Lower lobe of right lung (tissue), 2 donors: ENCODE measurements at places on chromosomes 5 and 9. TPM values are rescaled to one million over a fixed set of nuclear protein-coding genes. Genes with fewer than 3 reads are reported as not detected.

The TLR4 gene
- 70.1 TPM for total RNA-seq

The KCTD16 gene
- 2.5 TPM for total RNA-seq

The BTNL3 gene
- not detected for total RNA-seq

- H3K36me3 ChIP-seq = no peaks in the 10 kb centered on the region
- H3K27me3 ChIP-seq = no peaks in the 10 kb centered on the region
- H3K27ac ChIP-seq = no peak overlapping the region
These were observed 80.9 kb upstream of the SPOCK1 start for GRCh38 chr5:137580030-137580429.

The PCDHB5 gene
- 1.8 TPM for total RNA-seq

DNA sequence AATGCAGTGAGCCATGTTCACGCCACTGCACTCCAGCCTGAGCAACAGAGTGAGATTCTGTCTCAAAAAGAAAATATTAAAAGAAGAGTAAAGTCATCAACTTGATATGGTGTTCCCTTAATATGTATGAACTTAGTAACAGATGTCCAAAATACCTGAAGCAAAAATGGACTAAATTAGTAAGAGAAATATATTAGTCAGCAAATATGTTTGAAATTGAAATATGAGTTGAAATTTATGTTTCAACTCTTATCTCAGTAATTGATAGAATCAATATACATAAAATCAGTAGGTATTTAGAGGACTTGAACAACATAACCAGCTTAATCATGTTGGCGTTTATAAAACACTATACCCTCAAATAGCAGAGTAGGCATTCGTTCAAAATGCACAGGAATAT is 668.5 kb downstream of the ISL1 start:
- no peaks in the 10 kb centered on the region for H3K4me1 ChIP-seq
- no peaks in the 10 kb centered on the region for H3K36me3 ChIP-seq
- no peak for DNase-seq
- no peak overlapping the region for H3K4me3 ChIP-seq
- H3K27ac ChIP-seq = no peak overlapping the region

The RMRP gene
- 24,340 TPM for total RNA-seq

DNA sequence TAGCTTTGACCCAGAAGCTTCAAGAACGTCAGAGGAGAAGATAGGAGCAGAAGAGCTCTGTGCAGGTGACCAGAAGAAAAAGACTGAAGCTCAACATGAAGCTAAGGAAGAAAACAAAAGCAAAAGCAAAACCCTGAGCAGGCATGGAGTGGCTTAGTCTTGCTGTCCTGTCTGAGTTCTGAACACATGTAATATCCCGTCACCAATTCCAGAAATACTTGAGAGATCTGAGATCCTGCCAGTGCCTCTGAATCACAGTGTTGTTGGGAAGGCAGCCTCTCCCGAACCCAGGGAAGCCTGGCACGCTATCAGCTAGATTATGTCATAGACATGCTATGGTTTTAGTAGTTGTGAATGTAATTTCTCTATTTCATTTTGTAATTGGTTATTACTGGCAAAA is 235.7 kb downstream of the ICE1 start:
- no peak for DNase-seq
- H3K27ac ChIP-seq = no peak overlapping the region
- no peak overlapping the region for H3K4me3 ChIP-seq
- no peaks in the 10 kb centered on the region for H3K36me3 ChIP-seq
- no peaks in the 10 kb centered on the region for H3K27me3 ChIP-seq
- peaks cover 3% of the 10 kb centered on the region for H3K4me1 ChIP-seq

GRCh38 chr5:136811551-136811950 is 446.2 kb upstream of the TRPC7 start:
- no peak for DNase-seq
- H3K36me3 ChIP-seq = no peaks in the 10 kb centered on the region
- no peaks in the 10 kb centered on the region for H3K27me3 ChIP-seq
- no peak overlapping the region for H3K27ac ChIP-seq
- H3K4me1 ChIP-seq = no peaks in the 10 kb centered on the region

DNA sequence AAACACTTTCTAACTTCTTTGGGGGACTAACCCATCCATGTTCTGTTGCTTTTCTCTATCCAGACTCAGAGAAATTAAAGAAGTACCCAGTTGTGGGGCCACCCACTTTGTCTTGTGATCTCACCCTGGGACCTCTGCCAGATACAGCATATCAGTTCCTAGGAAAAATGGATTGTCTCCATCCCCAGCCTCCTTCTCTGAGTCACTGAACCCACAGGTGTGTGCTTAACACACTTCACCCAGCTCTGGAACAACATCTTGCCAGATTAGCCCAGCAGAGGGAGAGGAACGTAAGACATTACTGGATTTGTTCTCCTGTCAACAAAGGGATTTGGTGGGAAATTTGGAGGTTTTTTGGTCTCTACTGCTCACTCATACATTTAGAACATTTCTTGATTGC is 19.2 kb downstream of the FAM240B start:
- no peak overlapping the region for H3K4me3 ChIP-seq
- H3K4me1 ChIP-seq = no peaks in the 10 kb centered on the region
- no peaks in the 10 kb centered on the region for H3K36me3 ChIP-seq

- DNase-seq = no peak
- no peaks in the 10 kb centered on the region for H3K27me3 ChIP-seq
- H3K4me1 ChIP-seq = peaks cover 4% of the 10 kb centered on the region
These were observed 60.0 kb downstream of the ERAP1 start for GRCh38 chr5:96747720-96748119.

DNA sequence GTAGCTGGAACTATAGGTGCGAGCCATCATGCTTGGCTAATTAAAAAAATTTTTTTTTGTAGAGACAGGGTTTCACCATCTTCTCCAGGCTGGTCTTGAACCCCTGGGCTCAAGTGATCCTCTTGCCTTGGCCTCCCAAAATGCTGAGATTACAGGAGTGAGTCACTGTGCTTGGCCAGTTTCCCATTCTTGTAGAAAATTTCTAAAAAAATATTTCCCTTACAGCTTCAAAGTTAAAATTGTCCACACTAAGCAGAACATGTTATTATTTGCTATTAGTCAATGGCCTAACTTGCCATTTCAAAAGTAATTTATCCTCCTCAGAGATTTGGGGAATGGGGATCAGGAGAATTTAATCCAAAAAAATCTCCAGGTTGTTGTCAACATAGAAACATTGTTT is 40.1 kb downstream of the SLC38A9 start:
- DNase-seq = no peak
- no peak overlapping the region for H3K27ac ChIP-seq
- peaks cover 4% of the 10 kb centered on the region for H3K4me1 ChIP-seq
- H3K27me3 ChIP-seq = no peaks in the 10 kb centered on the region
- peaks cover 20% of the 10 kb centered on the region for H3K36me3 ChIP-seq

DNA sequence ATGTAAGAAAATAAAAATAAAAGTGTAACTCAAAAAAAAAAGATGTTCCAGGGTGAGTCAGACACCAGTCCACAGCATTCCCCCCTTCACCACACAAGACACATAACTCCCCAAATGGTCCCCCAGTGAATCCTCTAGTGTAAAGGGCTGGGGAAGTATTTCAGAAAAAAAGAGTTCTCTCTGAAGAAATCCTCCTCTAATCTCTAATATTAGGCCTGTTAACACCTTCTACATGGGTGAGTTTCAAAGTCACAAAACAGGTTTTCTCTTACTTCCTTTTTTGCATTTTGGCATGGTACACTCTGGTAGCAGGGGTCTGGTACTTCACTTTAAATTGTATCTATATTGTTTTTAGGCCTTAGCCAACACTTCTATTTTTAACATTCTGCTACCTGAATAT is 28.2 kb downstream of the RNF145 start:
- peaks cover 16% of the 10 kb centered on the region for H3K36me3 ChIP-seq
- H3K27me3 ChIP-seq = no peaks in the 10 kb centered on the region
- peaks cover 81% of the 10 kb centered on the region for H3K4me1 ChIP-seq
- no peak overlapping the region for H3K4me3 ChIP-seq
- DNase-seq = no peak
- H3K27ac ChIP-seq = no peak overlapping the region

The MPDZ gene
- 31.3 TPM for total RNA-seq

DNA sequence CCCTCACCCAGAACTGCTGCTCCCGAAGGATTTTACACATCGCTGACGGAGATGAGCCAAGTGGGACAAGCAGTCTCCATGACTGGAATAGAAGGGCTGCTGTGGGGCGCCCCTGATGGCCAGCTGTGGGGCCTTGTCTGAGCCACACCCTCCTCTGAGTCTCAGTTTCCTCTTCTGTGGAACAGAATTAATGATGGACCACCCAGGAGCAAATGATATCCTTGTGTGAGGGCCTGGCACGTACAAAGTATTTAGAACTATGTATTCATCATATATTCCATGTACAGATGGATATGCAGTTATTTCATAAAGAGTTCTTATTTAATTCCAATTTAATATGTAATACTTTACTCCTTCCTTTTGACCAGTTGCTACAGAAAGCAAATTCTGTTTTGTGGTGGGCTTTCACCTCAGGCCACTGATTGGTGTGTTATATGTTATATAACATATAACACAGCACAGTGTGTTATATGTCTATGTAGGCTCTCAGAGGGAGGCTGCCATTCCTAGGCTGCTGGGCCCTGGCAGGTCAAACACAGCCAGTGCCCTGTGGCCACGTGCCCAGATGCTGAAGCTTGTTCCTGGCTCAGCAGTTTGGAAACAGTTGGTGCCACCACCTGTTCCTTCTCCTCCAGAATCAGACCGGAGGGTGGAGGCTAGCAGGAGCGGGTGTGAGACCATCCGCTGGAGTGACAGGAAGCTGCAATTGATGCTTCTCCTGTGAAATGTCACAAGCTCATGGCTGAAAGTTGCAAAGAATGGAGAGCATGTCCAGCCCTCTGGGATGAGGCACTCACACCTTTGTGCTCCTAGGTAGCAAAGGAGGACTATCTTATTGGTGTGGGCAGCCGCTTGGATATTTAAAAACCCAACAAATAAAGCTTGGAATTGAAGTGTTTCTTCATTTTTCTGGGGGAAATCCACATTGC is 4.4 kb upstream of the FGD3 start:
- no peak overlapping the region for H3K27ac ChIP-seq
- H3K4me3 ChIP-seq = no peak overlapping the region
- H3K4me1 ChIP-seq = peaks cover 9% of the 10 kb centered on the region
- DNase-seq = no peak

- no peak overlapping the region for H3K4me3 ChIP-seq
- no peak overlapping the region for H3K27ac ChIP-seq
- DNase-seq = no peak
- no peaks in the 10 kb centered on the region for H3K4me1 ChIP-seq
These were observed 247.5 kb downstream of the TMEM161B start for GRCh38 chr5:88021141-88021540.

The FOXD4L4 gene
- 0.77 TPM for total RNA-seq

The FBN2 gene
- total RNA-seq = 0.83 TPM

The ELL2 gene
- 57.5 TPM for total RNA-seq

The ORM2 gene
- 3.1 TPM for total RNA-seq

DNA sequence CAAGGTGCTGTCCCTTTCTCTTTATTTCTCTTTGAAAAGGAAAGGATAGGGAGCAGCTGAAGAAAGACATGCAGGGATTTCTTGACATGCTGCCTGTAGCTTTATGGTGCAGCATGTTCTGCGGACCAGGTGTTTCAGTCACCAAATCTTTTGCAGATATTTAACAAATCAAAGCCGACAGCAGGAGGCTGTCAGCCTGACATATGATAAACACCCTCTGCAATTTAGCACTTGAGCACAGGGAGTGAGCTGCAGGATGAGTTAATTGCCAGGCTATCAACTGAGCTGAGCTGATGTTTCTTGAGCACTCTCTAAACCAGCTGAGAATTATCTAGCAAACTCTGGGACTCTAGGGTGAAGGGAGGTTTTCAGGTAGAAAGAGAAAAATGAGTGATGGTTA is 212.8 kb upstream of the ATP10B start:
- H3K4me3 ChIP-seq = no peak overlapping the region
- H3K36me3 ChIP-seq = no peaks in the 10 kb centered on the region
- no peak for DNase-seq
- no peaks in the 10 kb centered on the region for H3K4me1 ChIP-seq

The C5orf52 gene
- not detected for total RNA-seq

- no peak overlapping the region for H3K4me3 ChIP-seq
- H3K4me1 ChIP-seq = peaks cover 5% of the 10 kb centered on the region
- no peak for DNase-seq
- H3K36me3 ChIP-seq = no peaks in the 10 kb centered on the region
- no peak overlapping the region for H3K27ac ChIP-seq
These were observed 95.0 kb downstream of the OSTF1 start for GRCh38 chr9:75183306-75183705.

DNA sequence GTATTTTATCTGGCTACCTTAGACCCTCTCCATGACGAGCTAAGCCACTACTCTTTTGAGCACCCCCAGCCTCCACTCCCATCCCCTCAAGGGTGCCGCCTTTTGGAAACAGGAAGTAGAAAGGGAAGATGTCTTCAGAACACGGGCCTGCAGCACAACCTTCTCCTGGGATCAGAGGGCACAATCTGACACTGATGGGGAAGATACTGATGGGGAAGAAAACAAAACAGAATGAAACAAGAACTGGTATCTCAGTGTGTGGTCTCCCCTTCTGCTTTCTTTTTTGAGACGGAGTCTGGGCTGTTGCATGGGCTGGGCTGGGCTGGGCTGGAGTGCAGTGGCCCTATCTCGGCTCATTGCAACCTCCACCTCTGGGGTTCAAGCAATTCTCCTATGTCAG is 539.7 kb upstream of the DAP start:
- peak overlapping the region; percentile 2 for H3K4me3 ChIP-seq
- DNase-seq = no peak
- H3K4me1 ChIP-seq = no peaks in the 10 kb centered on the region
- H3K36me3 ChIP-seq = no peaks in the 10 kb centered on the region
- H3K27ac ChIP-seq = no peak overlapping the region
- H3K27me3 ChIP-seq = no peaks in the 10 kb centered on the region

DNA sequence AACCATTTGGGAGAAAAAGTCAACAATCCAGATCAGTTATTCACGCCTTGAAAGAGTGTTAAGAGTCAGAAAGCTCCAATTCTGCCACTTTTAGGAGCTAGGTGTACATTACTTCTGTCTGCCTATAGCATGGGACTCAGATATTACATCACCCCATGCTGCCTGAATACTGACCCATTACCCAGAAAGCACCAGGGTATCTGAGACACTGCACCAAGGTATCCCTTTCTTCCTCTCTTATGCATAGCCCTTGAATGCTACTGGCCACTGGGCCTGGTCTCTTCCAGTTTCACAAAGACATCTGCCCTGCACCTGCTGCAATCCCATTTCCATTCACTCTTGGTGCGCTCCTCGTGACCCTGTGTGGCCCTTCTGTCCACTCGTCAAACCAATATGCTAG is 2.6 kb downstream of the STRBP start:
- no peak overlapping the region for H3K27ac ChIP-seq
- H3K36me3 ChIP-seq = no peaks in the 10 kb centered on the region
- DNase-seq = no peak

DNA sequence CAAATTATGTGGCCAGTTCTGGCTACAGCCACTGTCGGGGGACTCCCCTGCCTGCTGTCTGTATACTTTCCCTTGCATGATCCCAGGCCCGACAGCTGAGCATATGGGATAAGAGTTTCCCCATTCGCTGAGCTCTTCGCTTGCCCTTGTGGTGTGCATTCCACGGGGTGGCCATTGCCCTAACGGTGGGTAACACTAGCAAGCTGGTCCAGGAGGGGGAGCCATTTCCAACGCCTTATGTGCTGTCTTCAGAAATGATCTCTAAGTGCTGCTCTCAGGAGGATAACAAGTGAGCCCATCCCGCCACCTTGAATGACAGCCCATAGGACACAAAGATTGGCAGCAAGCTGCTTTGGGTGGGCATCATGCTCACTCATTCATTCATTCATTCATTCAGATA is 190.9 kb downstream of the FSTL4 start:
- no peak overlapping the region for H3K4me3 ChIP-seq
- no peak overlapping the region for H3K27ac ChIP-seq
- H3K27me3 ChIP-seq = no peaks in the 10 kb centered on the region
- DNase-seq = no peak
